CD4-positive, alpha-beta T cell treated with Interleukin-2 at 100 ng/mL for 4 hours (primary cell): ENCODE measurements at places on chromosomes 3 and 15.

- DNase-seq = no peak
Observed at GRCh38 chr3:181610083-181610972, 101.4 kb upstream of the SOX2 start.

DNA sequence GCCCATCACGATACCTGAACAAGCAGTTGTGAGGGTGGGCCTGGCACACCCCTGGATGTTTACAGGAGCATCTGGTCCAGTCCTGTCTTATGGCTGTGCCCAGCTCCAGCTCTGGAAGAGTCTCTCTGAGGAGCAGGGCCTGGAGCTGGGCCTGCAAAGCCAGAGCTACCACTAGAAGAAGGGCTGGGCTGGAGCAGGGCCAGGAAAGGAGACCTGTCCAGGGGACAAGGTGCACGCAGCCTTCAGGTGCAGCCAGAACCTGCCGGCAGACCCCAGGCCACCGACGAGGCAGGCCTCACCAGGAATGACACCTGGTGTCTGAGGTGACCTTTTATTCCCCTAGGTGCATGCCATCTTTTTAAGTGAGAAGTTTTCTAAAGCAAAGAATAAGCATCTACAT lies 8.4 kb upstream of the BCL2L10 start:
- DNase-seq = no peak

DNA sequence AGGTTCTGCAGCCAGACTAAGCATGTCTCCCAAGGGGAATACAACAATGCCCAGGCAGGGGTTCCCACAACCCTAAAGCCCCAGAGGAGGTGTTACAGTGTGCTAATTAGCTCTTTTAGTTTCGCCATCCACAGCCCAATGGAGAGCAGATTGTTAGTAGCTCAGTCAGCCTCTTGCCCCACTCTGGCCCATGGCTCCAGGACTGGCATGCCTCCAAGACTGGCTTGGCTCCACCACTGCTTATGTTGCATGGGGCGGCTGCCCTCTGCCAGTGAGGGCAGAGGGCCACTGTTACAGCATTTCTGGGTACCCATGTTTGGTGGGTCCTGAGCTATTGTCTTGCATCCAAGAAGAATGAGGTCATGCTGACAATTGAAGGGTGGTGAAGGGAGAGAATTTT lies 231.1 kb upstream of the MDFIC2 start:
- DNase-seq = no peak

- no peak for DNase-seq
Observed at GRCh38 chr3:116285781-116286421, 159.4 kb downstream of the LSAMP start.

GRCh38 chr3:117798221-117798620 lies 1088.6 kb downstream of the TUSC7 start:
- DNase-seq = no peak

GRCh38 chr3:131591394-131592014 lies 88.7 kb upstream of the MRPL3 start:
- no peak for DNase-seq

DNA sequence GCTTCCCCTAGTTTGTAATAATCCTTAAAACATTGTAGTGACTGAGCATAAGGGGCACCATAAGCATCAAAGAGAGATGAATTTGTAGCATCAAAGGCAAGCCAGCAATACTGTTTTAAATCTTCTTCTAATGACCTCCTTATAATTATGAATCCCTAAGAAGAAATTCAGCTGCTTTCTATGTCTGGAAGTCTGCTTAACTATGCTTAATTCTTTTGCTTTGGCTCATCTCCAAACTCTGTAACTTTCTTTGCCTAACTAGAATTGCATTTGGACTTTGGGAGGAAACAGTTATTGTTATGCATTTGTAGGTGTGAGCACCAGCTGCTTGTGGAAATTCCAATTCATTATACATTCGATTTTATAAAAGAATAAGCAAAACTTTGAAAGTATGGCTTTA lies 117.7 kb upstream of the SPATA16 start:
- no peak for DNase-seq

DNA sequence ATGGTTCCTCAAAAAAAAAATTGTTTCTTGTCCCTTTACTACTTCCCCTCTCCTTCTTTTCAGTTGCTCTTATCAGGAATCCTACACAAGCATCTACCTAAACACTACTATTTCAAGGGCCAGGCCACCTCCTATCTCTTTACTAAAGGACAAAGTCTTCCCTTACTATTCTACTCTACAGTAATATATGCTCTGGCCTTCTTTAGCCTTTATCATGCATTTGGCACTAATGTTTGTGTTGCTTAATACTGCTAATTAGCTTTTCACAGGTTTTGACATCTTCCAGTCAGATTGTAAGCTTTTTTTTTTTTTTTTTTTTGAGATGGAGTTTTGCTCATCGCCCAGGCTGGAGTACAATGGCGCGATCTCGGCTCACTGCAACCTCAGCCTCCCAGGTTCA lies 5.3 kb downstream of the CEP19 start:
- DNase-seq = no peak

- DNase-seq = no peak
Observed at GRCh38 chr3:62159709-62160092, 213.6 kb downstream of the FEZF2 start.

DNA sequence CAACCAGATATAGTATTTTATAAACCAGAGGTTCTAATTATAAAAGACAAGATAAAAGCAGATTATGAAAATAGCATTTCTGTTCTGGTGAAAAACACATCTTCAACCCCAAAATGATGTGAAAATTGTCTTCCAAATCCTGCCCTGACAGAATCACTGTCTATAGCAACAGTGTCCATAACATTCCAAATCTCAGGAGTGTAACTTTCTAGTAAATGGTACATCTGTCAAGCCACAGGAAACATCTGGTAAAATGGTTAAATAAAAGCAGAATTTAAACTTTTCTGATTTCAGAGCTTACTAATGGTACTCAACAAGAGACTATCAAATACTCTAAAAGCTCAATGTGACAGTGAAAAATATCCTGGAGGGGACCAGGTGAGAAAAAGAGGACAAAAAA lies 60.5 kb downstream of the VGLL4 start:
- DNase-seq = no peak

DNA sequence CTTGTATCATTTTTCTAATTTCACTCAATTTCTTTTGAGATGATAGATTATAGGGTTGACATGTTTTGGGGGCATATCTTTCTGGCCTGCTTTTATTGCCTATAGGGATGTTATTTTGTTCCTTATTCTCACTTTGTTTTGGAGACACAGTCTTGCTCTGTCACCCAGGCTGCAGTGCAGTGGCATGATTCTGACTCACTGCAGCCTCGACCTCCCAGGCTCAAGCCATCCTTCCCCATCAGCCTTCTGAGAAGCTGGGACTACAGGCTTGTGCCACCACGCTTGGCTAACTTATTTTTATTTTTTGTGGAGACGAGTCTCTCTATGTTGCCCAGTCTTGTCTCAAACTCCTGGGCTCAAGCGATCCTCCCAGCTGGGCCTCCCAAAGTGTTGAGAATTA lies 72.8 kb upstream of the FAN1 start:
- no peak for DNase-seq

GRCh38 chr3:29283231-29284119 lies 2.6 kb downstream of the RBMS3 start:
- DNase-seq = no peak

GRCh38 chr3:45321607-45322391 lies 66.6 kb upstream of the LARS2 start:
- no peak for DNase-seq

- no peak for DNase-seq
Observed at GRCh38 chr3:17846466-17846865, 104.0 kb upstream of the TBC1D5 start.

GRCh38 chr3:14231998-14232501 lies 53.4 kb downstream of the LSM3 start:
- DNase-seq = no peak

- DNase-seq = no peak
Observed at GRCh38 chr3:126827121-126827520, 123.1 kb downstream of the CHCHD6 start.

GRCh38 chr3:184234224-184234623 lies 4.8 kb downstream of the VWA5B2 start:
- DNase-seq = no peak

GRCh38 chr3:10400050-10400748 lies 79.3 kb upstream of the SEC13 start:
- DNase-seq = no peak

DNA sequence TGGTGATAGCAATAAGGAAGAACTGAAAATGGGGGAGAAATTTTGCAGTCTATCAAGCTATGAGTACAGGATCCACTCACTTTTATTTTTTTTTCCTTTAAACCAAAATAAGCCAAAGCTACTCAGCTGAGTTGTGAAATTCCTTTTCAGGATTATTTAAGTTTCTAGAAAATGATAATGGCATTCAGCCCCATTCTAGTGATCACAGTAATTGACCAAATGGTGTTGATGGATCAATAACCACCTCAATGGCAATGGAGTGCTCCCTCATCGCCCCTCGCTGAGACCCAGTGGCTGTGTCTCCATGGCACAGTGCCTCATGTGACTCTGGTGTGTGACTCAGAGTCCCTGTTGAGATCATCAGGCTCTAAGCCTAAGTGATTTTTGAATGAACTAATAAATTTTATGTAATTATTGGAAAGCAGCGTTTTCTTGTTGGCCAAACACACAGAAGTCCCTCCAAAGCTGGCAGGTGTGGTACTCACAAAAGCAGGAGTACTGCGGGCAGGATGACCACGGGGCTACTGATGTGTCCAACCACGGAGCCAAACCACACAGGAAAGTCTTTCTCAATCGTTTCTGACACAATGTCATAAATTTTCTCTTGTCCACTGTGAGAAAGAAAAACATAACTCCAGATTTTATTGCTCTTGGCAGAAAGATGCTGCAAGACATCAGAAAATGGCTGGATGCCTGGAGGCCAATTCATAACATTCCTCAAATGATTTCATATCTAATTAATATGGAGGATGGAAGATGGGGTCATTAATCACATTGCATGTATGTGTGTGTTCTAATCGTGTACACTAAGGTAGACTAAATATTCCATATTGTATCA lies 14.4 kb upstream of the STARD5 start:
- no peak for DNase-seq

DNA sequence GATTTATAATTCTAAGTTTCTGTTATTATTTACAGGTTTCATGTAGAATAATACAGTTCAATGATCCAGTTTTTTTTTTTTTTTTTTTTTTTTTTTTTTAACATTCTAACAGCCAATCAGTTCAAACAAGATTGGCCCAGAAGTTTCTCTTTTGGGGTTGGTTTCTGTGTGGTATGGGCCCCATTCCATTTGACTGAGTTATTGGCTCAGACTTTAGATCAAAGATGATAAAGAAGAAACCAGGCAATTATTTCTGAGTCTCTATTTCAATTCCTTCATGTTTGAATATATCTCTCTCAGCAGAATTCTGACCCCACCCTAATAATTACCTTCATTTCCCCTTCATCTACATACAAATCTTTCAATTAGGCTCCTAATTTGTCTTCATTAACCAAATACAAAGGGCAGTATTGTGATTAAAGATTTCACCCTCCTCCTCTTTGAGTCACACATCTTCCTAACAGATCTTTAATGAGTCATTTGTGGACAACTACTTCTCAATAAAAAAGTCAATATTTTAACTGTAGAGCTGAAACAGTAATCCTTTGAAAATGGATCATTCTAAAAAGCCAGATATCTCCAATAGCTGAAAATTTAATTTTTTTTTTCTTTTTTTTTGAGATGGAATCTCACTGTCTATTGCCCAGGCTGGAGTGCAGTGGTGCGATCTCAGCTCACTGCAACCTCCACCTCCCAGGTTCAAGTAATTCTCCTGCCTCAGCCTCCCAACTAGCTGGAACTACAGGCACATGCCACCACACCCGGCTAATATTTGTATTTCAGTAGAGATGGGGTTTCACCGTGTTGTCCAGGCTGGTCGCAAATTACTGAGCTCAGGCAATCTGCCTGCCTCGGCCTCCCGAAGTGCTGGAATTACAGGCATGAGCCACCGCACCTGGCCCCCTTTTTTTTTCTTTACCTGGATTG lies 878.8 kb downstream of the NAALADL2 start:
- DNase-seq = no peak

DNA sequence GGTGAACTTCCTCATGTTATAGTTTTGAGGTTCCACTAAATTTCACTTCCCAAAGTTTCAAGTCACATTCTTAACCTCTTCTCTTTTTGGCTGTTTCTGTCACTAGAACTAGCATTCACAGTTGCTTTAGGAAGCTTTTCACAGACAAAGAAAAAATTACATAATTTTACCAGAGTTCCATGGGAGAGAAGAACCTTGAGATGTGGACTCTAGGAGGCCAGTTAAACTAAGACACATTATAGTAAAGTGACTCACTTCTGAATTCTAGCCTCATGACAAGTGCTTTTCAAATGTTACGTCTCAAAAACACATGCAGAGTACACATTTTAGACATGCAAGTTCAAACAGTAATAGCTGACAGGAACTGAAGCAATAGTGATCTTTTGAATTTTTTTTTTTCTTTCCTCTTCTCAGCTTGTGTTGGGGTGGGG lies 39.9 kb upstream of the LRTM1 start:
- DNase-seq = no peak

GRCh38 chr3:168933614-168934013 lies 729.9 kb downstream of the MECOM start:
- no peak for DNase-seq

GRCh38 chr3:148697306-148698189 lies at the start of gene AGTR1:
AGTR1 (plus strand) TSS chr3:148697903; CDS start chr3:148741036, 43,133 bp downstream.
- DNase-seq = no peak

- no peak for DNase-seq
Observed at GRCh38 chr3:12224181-12225147, 64.4 kb upstream of the PPARG start.

DNA sequence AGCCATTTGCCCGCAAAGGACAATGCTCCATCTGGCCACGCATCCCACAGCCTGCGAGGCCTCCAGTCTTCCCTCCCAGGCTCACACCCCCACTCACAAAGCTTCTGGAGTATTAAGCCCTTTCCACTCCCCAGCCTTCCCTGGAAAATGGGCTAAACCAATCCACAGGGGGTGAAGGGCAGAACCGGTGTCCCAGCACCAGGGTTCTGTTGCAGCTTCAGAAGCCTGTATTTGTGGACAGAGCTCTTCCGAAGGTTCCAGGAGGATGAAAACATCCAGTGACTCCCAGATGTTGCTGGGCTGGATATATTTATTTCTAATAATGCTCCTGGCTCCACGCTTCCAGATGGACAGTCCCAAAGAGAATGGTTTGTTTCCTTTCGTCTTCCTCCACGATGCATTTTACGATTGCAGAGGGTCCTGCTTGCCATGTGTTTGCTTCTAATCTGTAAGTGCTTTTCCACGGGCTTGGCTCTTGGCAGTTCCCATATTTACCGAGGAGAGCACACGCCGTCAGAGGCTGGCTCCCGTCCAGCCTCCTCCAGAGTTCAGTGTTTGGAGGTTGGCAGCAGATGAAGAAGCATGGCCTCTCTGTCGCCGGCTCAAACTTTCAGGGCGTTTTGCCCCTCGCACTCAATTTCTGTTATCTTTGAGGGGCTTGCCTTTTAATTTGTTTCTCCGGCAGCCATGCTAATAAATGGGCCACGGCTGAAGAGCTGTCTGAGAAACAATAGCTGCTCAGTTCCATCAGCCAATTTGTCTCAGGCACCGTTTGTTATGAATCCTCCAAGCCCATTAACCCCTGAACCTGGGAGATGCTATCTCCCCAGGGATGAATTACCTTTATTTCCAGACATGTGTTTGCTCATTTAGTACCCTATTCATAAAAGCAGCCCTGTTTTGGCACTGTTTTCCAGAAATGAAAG lies 367.9 kb upstream of the PROK2 start:
- DNase-seq = no peak
